ENCODE measurements at places on chromosomes 6 and 20.
A peak's percentile ranks its signal among the peaks of the same experiment; 100 is the strongest.

DNA sequence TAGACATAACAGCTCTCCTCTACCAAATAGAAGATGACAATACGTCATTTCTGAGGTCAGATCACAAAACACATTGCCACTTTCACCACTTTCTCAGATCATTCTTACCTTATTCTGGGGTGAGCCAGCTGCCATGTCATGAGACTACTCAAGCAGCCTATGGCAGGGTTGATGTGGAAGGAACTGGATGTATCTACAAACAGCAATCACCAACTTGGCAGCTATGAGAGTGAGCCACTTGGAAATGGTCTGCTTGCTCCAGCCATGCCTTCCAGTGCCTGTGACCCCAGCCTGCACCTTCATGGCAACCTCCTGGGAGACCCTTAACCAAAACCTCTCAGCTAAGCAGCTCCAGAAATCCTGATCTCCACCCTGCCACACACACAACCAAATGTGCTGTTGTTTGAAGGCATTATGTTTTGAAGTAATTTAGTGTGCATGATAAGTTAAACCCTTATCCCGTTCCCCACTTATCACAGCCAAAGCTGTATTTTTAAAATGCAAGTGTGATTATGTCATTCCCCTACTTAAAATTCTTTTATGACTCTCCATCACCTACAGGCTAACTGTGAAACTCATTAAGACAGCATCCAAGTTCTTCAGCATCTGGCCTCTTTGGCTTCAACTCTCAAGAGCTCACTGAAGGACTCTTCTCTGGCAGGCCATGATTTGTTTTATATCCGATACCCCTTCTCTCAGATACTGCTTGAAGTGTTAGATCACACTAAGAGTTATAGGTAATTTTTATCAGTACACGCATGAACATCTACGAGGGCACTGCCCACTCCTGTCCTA lies 150.6 kb downstream of the LY86 start:
- DNase-seq: no peak

DNA sequence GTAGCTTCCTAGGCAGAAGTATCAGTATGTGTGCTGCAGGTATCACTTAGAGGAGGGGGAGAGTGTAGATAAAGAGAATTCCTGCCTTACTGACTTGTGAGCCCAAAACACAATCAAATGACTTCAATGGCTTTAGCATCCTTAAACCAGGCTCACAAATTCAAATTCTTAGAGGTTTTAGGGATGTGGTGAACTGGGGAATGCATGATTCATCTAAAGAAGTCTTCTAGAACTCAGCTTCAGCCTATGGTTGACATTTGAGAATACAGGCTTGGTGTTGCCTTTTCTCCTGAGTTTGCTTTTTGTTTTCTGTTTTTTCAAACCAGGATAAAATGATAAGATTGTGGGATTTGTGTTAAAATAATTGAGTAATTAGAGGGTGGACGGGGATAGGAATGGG lies 14.4 kb downstream of the SNRPC start:
- peak; percentile 37 for DNase-seq

- DNase-seq: no peak
Observed at GRCh38 chr20:47244451-47244850, 112.0 kb downstream of the ZMYND8 start.

DNA sequence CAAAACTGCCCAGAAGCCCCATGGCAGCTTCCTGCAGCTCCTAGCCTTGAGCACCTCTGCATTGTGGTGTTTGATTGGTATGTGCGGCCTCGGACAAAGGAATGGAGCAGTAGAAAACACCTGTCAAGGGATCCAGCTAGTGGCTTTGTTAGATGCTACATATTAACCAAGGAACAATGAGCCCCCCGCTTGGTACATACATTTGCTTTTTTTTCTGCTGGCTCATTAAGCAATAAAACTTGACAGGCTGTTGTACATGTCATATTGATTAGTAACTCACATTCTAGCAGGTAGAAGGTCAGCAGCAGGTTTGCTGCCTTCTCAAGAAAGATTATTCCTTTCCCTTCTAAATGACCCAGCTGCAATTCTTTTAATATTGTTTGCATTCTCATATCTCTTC lies 937 bp downstream of the SPACA1 start:
- DNase-seq: no peak
